Activated CD4-positive, alpha-beta T cell treated with anti-CD3 and anti-CD28 coated beads, Interleukin-2, amount 10 ng/mL, durations not matched to agents 7 days and 5 days (primary cell): ENCODE measurements at places on chromosomes 5 and 9. TPM values are rescaled to one million over a fixed set of nuclear protein-coding genes. Genes with fewer than 3 reads are reported as not detected.
A peak's percentile ranks its signal among the peaks of the same experiment; 100 is the strongest.

DNA sequence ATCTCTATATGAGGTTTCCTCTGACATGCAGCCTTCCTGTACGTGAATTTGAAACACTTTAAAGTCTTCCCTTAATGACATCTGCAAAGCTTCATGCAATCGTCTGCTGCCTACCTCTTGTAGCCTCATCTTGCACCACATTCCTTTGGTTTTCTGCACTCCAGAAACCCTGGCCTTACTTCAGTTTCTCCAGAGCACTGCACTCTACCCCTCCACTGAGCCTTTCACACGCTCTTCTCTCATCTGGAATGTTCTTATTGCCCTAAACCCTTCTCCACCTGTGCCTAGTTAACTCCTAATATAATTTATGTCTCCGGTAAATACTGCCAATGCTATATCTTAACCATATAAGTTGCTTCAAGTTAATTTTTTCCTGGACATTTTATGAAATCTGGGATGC lies 168.8 kb upstream of the SLC27A6 start:
- H3K27ac ChIP-seq = no peak overlapping the region
- H3K27me3 ChIP-seq = no peaks in the 10 kb centered on the region
- H3K4me1 ChIP-seq = no peaks in the 10 kb centered on the region
- DNase-seq = no peak

GRCh38 chr5:149916334-149917072 lies 28.1 kb downstream of the PDE6A start:
- H3K27ac ChIP-seq = no peak overlapping the region
- no peaks in the 10 kb centered on the region for H3K4me1 ChIP-seq
- H3K36me3 ChIP-seq = no peaks in the 10 kb centered on the region
- DNase-seq = no peak

- no peak overlapping the region for H3K4me3 ChIP-seq
- peaks cover 7% of the 10 kb centered on the region for H3K27me3 ChIP-seq
- no peak for DNase-seq
These were observed 42.7 kb upstream of the RARS1 start for GRCh38 chr5:168443533-168443932.

- no peak overlapping the region for H3K27ac ChIP-seq
- H3K36me3 ChIP-seq = peaks cover 2% of the 10 kb centered on the region
- peaks cover 49% of the 10 kb centered on the region for H3K4me1 ChIP-seq
- DNase-seq = peak; percentile 30
- no peaks in the 10 kb centered on the region for H3K27me3 ChIP-seq
These were observed 48.8 kb downstream of the FANCC start for GRCh38 chr9:95268681-95269080.

GRCh38 chr5:109318455-109319108 lies 91.2 kb downstream of the PJA2 start:
- no peak for DNase-seq
- no peak overlapping the region for H3K27ac ChIP-seq
- no peaks in the 10 kb centered on the region for H3K27me3 ChIP-seq
- H3K4me3 ChIP-seq = no peak overlapping the region
- no peaks in the 10 kb centered on the region for H3K36me3 ChIP-seq

- H3K27me3 ChIP-seq = no peaks in the 10 kb centered on the region
- H3K4me3 ChIP-seq = no peak overlapping the region
- peaks cover 10% of the 10 kb centered on the region for H3K4me1 ChIP-seq
- H3K27ac ChIP-seq = no peak overlapping the region
- H3K36me3 ChIP-seq = no peaks in the 10 kb centered on the region
These were observed 35.2 kb downstream of the SH3PXD2B start for GRCh38 chr5:172418862-172419814.

ABO gene
- 0.56 TPM for total RNA-seq

NIPAL4 gene
- 0.17 TPM for total RNA-seq

SPATA31D4 gene
- not detected for total RNA-seq
